ENCODE measurements at places on chromosomes 3 and 15. TPM values are rescaled to one million over a fixed set of nuclear protein-coding genes. Genes with fewer than 3 reads are reported as not detected.
A peak's percentile ranks its signal among the peaks of the same experiment; 100 is the strongest.

GRCh38 chr3:29202378-29202777, 78.5 kb upstream of the RBMS3 start:
- DNase-seq, result no peak

DNA sequence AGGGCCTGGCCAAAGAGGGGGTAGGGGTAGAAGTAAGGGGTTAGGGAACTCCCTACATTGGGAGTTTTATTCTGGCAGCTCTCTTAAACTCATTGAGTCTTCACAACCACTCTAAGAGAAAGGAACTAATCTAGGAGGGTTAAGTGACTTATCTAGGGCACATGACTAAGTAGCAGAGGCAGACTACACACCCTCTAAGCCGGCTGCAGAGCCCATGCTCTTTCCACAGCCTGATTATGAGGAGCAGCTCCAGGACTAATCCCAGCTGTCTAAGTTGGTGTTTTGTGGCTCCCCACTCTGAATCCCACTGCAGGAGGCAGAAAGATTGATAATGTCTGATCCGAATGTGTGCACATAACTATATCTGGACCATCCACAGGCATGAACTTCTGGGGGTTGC, 374.6 kb downstream of the EPHB1 start:
- no peak for DNase-seq

- no peak for DNase-seq
These were observed 55.3 kb downstream of the SLC28A2 start for GRCh38 chr15:45307230-45307924.

- DNase-seq, result no peak
These were observed 121.3 kb upstream of the DLG1 start for GRCh38 chr3:197419696-197420095.

AHSG gene
- not detected for total RNA-seq

RLBP1 gene
- not detected for total RNA-seq

GRCh38 chr15:65521350-65521749, 3.9 kb upstream of the DPP8 start:
- DNase-seq, result no peak

CLEC3B gene
- 96.6 TPM for total RNA-seq

GRCh38 chr3:114903213-114903612, 243.9 kb downstream of the ZBTB20 start:
- DNase-seq, result no peak

GRCh38 chr15:98548139-98548971, 100.0 kb upstream of the IGF1R start:
- DNase-seq, result peak; percentile 67

ZBTB47 gene
- total RNA-seq, result 108 TPM

SAMMSON gene
- total RNA-seq, result 25.3 TPM

DNA sequence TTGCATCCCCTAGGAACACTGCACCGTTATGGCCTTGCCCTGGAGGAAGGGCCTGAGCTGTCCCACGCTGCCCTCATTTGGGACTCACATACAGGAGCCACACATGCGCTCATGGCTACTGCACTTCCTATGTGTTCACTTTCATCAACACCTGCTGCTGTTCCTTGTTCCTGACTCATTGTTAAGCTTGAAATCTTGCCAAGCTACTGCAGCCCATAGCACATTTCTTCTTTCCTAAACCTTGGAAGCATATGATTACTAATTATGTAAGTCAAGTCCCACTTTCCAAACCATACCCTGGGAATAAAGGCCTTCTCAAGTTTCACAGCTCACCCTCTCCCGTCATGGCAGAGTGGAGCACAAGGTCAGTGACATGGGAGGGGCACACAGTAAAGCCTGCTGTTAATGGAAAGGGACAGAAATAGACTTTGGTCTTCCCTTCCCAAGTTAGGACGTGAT, 307.9 kb downstream of the CLSTN2 start:
- DNase-seq, result no peak

GRCh38 chr3:105805404-105805803, 63.4 kb downstream of the CBLB start:
- DNase-seq, result no peak

RFTN1 gene
- total RNA-seq, result 69.7 TPM

ERICH6 gene
- not detected for total RNA-seq

- no peak for DNase-seq
These were observed 28.5 kb upstream of the POLG start for GRCh38 chr15:89363133-89363532.

DNA sequence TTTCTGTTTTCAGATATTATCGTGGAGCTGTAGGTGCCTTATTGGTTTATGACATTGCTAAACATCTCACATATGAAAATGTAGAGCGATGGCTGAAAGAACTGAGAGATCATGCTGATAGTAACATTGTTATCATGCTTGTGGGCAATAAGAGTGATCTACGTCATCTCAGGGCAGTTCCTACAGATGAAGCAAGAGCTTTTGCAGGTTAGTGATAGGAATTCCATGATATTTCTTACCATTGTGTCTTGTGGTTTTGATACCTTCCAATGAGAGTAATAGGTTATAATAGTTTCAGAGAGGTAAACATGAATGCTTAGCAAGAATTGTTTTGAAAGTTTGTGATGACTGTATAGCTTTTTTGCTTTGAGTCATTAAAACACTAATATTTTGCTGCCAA, 8.5 kb downstream of the RAB11A start:
- no peak for DNase-seq

SLC2A2 gene
- total RNA-seq, result not detected

DNA sequence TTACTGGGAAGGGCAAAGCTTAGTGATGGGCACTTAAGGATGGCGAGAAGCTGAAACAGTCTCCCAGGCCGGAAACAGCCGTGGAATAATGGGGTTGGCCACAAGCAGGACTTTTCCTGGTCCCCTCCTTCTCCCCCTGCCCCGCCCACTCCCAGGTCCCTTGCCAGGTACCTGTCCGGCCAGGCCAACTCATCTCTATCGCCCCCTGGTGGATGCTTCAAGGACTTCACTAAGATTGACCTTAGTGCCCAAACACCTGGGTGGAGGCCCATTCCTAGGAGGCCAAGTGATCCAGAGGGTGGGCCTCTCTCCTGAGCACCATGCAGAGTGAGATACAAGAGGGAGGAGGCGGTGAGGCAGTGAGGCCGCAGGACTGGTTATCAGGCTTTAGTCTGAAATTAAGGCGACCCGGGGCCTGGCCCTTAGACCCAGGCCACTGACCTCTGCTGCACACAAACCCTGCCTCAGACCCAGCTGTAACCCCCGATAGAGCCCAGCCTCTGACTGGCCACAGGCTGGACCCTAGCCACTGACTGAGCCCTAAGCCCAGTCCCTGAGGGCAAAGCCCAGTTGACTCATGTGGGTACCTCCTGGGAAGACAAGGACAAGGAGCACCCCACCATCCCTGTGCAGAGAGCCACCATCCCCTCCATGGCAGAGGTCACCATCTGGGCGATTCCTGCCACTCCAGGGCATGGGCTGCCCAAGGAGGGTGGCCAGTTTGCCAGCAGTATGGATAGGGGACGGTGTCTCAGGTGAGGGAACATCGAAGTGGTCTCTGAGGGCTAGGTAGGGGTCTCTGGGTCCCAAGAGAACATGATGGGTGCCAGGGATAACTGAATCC, 37.6 kb downstream of the VIPR1 start:
- no peak for DNase-seq

MESP1 gene
- not detected for total RNA-seq

SNX22 gene
- 0.28 TPM for total RNA-seq

OR5K2 gene
- not detected for total RNA-seq

C3orf85 gene
- not detected for total RNA-seq

GRCh38 chr15:38215707-38216106, 36.9 kb upstream of the SPRED1 start:
- no peak for DNase-seq

GRCh38 chr3:187706971-187707370, 4.6 kb upstream of the RTP2 start:
- DNase-seq, result no peak

CELSR3 gene
- total RNA-seq, result 1.3 TPM

DNA sequence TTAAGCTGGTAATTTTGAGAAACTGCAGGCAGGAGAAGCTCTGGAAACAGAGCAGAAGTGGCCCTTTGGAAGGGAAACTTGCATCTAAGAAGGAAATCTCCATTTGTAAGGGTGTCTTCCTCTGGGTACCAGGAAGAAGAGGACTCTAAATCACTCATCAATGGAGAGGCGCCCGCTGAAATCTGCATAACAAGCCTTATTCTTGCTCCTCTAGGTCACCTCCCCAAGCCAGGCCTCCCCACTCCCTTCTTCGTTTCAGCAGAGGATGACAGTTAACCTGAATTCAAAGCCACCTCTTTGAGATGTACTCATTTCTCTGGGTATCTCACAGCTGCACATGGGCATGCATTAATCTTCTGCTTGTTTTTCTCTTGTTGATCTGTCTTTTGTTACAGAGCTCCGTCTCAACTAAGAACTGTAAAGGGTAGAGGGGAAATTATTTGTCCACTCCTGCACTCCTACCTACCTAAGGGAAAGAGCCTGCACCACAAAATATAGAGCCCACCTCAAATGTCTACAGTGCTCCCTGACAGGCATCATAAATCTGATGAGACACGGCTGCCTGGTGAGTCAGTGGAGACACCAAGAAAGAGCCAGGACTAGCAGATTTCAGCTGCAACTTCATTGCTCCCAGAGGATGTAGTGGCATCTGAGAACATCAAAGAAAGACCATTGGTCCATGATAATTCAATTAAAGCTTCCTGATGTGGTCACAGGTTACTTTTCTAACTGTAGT, 51.5 kb downstream of the GABRB3 start:
- DNase-seq, result no peak

DNA sequence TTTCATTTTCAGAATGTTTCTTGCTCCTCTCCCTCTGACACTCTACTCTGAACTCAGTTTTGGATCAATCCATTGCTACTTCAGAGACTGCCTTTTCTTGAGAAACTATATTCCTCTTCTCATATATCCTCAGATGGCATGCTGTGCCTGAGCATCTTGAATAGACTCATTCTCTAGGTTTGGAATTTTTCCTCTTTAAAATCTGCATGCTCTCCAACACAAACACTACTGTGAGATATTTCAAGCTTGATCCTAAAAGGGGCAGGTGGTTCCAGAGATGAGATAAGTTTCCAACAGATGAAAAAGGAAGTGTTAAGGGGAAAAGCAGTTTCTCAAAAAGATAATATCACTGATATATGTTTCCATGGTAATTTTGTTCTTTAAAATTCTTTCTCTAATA, 742.2 kb upstream of the EPHA6 start:
- DNase-seq, result no peak

DNA sequence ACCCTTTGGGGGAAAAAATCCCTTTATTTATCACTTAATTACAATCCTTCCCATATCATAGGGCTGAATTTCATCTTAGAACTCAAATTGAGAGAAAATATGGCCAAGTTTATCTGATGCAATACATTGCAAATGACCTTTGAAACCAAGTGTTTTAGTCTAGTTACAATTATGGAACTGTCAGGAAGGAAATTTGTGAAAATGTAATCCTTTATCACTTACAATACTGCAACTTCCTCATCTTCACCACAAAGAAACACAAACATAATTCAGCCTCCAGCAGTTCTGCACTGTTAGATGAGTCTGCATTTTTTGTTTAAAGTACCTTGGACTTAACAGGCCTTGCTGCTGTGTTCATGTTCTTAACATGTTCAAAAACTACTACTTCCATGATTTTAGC, 4.6 kb downstream of the CCPG1 start:
- no peak for DNase-seq

DNA sequence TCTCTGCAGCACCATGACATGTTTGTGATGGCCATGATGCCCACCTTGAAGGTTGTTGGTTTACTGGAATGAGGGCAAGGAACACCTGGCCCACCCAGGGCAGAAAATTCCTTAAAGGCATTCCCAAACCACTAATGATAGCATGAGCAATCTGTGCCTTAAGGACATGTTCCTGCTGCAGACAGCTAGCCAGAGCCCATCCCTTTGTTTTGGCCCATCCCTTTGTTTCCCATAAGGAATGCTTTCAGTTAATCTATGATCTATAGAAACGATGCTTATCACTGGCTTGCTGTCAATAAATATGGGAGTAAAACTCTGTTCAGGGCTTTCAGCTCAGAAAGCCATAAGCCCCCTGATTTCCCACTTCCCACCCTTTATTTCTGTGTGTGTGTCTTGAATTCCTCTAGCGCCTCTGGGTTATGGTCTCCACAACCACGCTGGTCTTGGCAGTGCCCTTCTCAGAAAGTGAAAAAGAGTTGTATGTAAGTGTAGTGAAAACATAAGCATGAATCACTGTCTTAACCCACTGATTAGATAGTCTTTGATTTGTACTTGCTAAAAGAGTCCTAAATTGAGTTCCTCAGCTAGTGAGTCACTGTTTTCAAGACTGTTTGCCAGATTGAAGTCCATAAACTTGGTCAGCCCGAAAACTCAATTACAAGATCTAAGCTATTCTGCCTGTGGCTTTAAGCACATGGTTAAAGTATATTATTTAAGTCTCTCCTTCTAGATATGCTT, 19.0 kb upstream of the CCR2 start:
- DNase-seq, result no peak

DNAJC17 gene
- total RNA-seq, result 20.4 TPM

DNA sequence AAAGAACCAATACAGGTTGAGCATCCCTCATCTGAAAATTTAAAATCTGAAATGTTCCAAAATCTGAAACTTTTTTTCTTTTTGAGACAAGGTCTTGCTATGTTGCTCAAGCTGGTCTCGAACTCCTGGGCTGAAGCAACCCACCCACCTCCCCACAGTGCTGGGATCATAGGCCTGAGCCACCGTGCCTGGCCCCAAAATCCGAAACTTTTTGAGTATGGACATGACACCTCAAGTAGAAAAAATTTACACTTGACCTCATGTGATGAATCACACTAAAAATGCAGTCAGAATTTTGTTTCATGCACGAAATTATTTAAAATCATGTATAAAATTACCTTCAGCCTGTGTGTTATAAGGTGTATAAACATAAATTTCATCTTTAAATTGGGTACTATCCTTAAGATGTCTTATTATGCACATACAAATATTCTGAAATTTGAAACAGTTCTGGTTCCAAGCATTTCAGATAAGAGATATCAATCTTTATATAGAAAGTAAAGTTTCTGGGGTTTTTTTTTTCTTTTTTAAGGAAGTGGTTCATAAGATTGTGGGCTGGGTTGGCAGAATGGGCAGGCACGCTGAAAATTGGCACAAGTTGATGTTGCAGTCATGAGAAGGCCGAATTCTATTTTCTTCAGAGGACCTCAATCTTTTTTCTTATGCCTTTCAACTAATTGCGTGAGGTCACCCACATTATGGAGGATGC, 72.5 kb downstream of the SPRED1 start:
- no peak for DNase-seq

FYTTD1 gene
- 47.3 TPM for total RNA-seq

DNA sequence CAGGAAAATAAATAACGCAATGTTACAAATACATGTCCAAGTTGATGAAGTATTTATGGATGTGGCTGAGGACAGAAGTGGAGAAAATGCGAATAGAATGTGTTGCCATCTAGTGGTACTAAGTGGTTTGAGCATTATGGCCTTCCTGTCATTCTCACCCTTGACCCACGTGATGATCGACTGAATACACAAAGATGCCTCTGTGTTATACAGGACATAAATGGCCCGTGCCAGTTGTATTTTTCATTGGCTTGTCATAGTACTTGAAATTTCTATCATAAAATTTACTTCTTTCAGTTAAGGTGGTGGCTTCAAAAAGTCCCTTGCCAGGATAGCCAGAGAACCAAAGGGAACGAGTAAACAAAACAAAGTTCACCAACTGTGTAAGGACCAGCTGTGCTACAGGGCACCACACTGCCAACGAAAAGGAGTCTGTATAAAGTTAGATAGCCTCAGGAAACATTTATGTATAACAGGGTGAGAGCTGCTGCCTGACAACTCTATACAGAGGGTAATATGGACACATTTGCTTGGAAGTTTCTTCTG, 103.7 kb downstream of the MYH15 start:
- no peak for DNase-seq

- DNase-seq, result no peak
These were observed 156.9 kb upstream of the EIF1B start for GRCh38 chr3:40152482-40153133.

GRCh38 chr15:80554560-80554959, 140.6 kb upstream of the ABHD17C start:
- DNase-seq, result no peak

IL17RC gene
- total RNA-seq, result 59.4 TPM

Measured in thoracic aorta (tissue), 2 donors.